ENCODE measurements at places on chromosomes 13 and 19.

GRCh38 chr13:26474286-26474685 lies 83.2 kb upstream of the WASF3 start:
- no peak for DNase-seq

DNA sequence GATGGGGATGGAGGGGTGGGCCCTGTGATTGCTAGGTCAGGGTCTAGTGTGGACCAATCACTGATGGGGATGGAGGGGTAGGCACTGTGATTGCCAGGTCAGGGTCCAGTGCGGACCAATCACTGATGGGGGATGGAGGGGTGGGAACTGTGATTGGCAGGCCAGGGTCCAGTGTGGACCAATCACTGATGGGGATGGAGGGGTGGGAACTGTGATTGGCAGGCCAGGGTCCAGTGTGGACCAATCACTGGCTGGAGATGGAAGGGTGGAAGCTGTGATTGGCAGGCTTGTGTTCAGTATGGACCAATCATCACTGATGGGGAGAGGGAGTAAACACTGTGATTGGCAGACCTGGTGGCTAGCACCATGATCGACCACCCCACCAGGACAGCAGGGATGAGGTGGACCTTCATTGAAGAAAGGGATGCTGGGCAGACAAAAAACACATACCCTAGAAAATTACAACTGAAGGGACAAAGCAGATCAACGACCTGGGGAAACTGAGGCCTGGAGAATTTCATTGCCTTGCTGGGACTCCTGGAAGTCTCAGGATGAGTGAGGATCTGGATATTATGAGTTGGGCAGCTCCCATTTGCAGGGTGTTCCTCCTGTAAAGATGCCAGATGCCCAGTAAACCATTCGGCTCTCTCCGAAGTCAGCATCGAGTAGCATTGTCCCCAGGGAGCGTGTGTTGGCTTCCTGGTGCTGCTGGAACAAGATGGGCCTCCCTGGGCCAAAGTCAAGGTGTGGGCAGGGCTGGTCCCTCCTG lies 15.5 kb downstream of the TMPRSS9 start:
- DNase-seq, result no peak

DNA sequence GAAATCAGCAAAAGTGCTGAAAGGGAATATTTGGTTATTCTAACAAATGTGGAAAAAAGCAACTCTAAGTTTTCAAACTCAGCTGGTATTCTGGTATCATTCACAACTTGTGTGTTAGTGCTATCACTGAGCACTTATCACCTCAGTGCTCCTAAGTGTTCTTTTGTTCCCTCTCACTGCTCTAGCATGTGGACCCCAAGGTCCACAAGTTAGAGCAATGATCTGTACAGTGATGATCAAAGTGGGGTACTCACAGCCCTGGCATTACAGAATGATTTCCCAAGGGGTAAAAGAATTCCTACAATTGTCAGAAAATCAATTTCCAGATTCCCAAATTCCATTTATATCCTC lies 575.0 kb downstream of the DIAPH3 start:
- no peak for DNase-seq

DNA sequence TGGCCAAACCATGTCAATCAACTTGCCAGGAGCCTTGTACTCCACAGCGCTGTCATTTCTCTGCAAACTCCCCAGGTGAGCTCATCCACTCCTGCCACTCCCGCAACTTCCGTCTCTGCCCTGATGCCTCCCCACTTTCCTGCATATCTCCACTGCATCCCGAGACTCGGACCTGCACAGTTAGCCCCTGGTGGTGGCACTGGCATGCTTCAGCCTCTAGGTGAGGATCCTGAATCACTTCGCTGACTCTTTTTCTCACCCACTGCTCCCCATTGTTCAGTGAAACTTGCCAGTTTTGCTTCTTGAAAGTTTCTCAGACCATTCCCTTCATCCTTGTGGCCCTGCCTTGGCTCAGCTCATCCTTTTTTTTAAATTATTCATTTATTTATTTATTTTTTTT lies 3.4 kb upstream of the CTU1 start:
- no peak for DNase-seq

DNA sequence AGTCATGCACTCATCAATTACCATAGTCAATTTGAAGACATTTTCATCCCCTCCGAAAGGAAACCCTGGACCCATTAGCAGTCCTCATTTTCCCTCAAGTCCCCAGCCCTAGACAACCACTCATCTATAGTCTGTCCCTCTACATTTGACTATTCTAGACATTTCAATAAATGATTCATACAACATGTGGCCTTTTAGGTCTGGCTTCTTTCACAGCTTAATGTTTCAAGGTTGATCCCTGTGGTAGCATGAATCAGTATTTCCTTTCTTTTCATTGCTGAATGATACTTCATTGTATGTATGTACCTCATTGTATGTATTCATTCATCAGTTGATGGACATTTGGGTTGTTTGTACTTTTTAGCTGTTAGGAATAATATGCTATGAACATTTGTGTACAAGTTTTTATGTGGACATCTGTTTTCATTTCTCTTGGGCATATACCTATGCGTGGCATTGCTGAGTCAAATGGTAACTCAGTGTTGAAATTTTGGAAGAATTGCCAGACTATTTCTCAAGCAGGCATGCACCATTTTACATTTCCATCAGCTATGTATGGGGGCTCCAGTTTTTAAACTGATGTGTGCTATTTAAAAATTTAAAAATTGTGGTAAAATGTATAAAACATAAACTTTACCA lies 18.4 kb downstream of the SPATA13 start:
- DNase-seq, result no peak

Measured in left ventricle myocardium inferior (tissue), 1 donor.